ENCODE measurements at places on chromosomes 12 and 14.

- no peak for DNase-seq
Measured at GRCh38 chr12:91630083-91630482, 447.5 kb upstream of the DCN start.

DNA sequence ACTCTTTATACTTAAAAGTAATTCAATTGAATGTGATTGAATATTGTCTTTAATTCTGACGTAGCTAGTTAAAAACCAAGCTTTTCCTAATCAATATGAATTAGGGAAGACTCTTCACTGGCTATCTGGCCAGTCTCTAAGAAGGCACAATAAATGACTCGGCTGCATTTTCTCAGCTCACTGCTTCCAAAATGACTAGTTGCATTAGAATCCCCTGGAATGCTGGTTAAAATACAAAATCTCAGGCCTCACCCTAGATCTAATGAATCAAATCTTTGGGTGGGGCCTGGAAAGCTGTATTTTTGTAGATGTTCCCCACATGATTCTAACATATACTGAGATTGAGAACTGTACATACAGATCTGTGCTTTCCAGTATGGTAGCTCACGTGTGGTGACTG, 242.1 kb downstream of the CHST11 start:
- DNase-seq, result no peak

- no peak for DNase-seq
Measured at GRCh38 chr14:87278415-87278814, 714.6 kb downstream of the GALC start.

GRCh38 chr14:51398898-51399297, 158.9 kb downstream of the TMX1 start:
- DNase-seq, result no peak
